Dermis microvascular lymphatic vessel endothelial cell (primary cell): ENCODE measurements at places on chromosomes 2 and 18. TPM values are rescaled to one million over a fixed set of nuclear protein-coding genes. Genes with fewer than 3 reads are reported as not detected.

Gene LHCGR
- total RNA-seq, result not detected in 2 replicates

Gene RFTN2
- total RNA-seq, result 9.8 and 10.6 TPM in 2 replicates

Gene SLC35F6
- total RNA-seq, result 28.6 and 57.0 TPM in 2 replicates

Gene TMEM214
- 14.4 and 28.3 TPM in 2 replicates for total RNA-seq

Gene MYO7B
- 0.13 TPM in 2 replicates for total RNA-seq

Gene DYNC1I2
- 122 and 135 TPM in 2 replicates for total RNA-seq

Gene ALKAL2
- total RNA-seq, result not detected in 2 replicates

Gene CSRNP3
- 0.13 and 0.38 TPM in 2 replicates for total RNA-seq

Gene SPP2
- total RNA-seq, result not detected in 2 replicates

Gene GKN1
- not detected in 2 replicates for total RNA-seq

Gene SCYGR3
- not detected in 2 replicates for total RNA-seq

Gene NT5C1B
- not detected in 2 replicates for total RNA-seq

Gene REEP1
- 6.7 and 15.0 TPM in 2 replicates for total RNA-seq

Gene CHRNG
- not detected in 2 replicates for total RNA-seq

Gene KLHL41
- total RNA-seq, result under 0.01 and 0.13 TPM in 2 replicates

Gene NEU2
- total RNA-seq, result not detected in 2 replicates

Gene GALR1
- total RNA-seq, result not detected in 2 replicates

Gene TMEM169
- 0.13 TPM in 2 replicates for total RNA-seq

Gene NBEAL1
- total RNA-seq, result 20.0 and 20.4 TPM in 2 replicates

Gene KIF3C
- 10.5 and 13.0 TPM in 2 replicates for total RNA-seq

Gene CD28
- under 0.01 TPM in 2 replicates for total RNA-seq

Gene LDLRAD4
- 6.7 and 20.9 TPM in 2 replicates for total RNA-seq

Gene CXCR4
- total RNA-seq, result 26.8 and 37.0 TPM in 2 replicates

Gene TEKT4
- total RNA-seq, result not detected in 2 replicates

Gene ERFE
- 0.13 TPM in 2 replicates for total RNA-seq

Gene ASPRV1
- total RNA-seq, result under 0.01 and 0.25 TPM in 2 replicates

Gene FBLN7
- total RNA-seq, result 1.5 and 6.6 TPM in 2 replicates

Gene PRKAG3
- total RNA-seq, result not detected in 2 replicates

Gene PAIP2B
- total RNA-seq, result 1.0 and 1.3 TPM in 2 replicates

Gene IL1RL1
- total RNA-seq, result 0.13 and 0.90 TPM in 2 replicates

Gene C1D
- total RNA-seq, result 13.0 and 16.0 TPM in 2 replicates

Gene NT5DC4
- not detected in 2 replicates for total RNA-seq

Gene DNAJC5G
- total RNA-seq, result 0.39 and 1.0 TPM in 2 replicates

Gene KLF7
- 8.5 and 8.7 TPM in 2 replicates for total RNA-seq

Gene LYPD6
- total RNA-seq, result 7.8 and 13.3 TPM in 2 replicates

Gene CTLA4
- 0.26 and 1.3 TPM in 2 replicates for total RNA-seq

Gene FKBP7
- total RNA-seq, result 16.0 and 17.3 TPM in 2 replicates

Gene ZNF2
- 5.3 and 8.1 TPM in 2 replicates for total RNA-seq

Gene PLGLB1
- 0.39 and 0.63 TPM in 2 replicates for total RNA-seq

Gene CXCR1
- not detected in 2 replicates for total RNA-seq

Gene FHOD3
- total RNA-seq, result under 0.01 TPM in 2 replicates

Gene BBS5
- total RNA-seq, result 1.4 and 1.6 TPM in 2 replicates

Gene CRYGC
- total RNA-seq, result not detected in 2 replicates

Gene MAP3K19
- not detected in 2 replicates for total RNA-seq
